ENCODE measurements at places on chromosomes 13 and 19. TPM values are rescaled to one million over a fixed set of nuclear protein-coding genes. Genes with fewer than 3 reads are reported as not detected.

DNA sequence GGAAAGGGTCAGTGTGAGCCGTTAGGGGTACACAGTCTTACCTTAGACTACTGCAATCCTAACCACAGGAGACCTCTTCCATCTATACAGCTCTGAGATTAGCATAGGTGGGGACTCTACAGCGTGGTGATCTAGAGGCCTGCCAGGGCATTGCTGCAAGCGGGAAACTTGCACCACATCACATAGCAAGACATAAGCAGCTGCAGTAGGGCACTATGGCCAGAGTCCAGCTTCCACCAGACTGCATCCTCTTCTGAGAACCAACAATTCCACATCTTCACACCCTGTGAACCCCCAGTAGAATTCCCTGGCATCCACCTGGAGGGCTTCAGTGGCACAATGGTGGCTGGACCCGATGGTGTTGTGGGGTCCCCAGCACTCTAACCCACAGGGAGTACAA, 1564.3 kb upstream of the PRR20A start:
- no peak for DNase-seq

DNA sequence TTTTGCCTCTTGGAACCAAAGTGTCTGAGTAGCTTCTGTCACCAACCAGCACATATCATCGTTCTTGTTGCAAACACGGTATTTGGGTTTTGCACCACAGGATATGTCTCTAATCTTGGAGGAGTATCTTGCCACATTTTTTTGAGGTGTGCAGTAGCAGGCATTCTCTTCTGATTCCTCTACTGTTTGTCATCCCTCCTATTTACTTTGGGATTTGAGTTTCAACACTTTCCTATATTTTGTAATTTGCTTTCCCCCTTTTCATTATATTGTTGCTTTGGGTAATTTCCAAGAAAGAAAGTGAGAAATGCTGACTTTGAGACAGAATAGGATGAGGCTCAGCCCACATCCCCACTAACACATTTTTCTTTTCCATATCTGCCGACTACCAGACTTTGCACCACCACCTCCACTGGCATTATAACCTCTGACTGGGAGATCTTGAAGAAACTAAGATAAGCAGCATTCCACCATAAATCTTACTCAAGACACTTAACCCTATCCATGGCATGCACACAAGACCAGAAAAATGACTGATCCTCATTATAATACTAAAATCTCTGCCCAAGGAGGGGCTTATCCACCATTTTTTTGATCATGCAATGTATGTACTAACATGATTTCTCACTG, 12.0 kb upstream of the DZIP1 start:
- no peak for DNase-seq

GRCh38 chr13:112761701-112762689, 72.2 kb downstream of the ATP11A start:
- DNase-seq, result no peak

DNA sequence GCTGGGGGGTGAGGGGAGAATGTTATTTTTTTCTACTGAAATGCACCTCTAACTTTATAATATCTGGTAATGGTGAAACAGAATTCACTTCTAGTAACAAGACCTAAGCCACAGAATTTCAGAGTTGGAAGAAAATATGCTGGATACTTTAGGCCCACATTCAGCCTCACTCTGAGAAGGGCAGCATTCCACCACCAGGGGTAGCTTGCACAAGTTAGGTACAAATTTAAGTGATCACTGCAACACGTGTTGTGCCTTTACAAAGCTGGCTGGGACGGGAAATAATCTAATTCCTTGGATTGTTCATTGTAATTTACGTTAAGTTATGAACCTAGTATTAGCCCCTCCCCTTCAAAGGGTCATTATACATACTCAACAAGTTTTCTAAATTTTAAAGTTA, 192.3 kb downstream of the RGCC start:
- DNase-seq, result no peak

GRCh38 chr13:60273971-60274527, 110.3 kb upstream of the DIAPH3 start:
- DNase-seq, result no peak

DNA sequence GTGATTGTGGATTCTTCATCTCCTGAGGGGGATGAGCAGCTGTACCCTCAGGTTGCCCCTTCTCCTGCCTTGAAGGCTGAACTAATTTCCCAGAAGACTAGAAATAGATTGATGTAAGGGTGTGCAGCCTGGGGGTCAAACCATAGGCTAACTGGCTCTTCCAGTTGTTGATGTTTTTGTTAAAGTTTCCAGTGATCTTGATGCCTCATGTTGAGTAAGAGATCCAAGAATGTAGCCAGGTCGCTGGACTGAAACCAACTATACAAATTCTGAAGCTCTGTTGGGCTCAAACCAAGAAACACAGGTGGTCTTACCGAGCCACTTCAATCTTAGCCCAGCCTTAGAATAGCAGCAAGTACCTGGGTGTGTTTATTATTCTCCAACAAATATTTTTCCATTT, 391.8 kb downstream of the KLF5 start:
- DNase-seq, result no peak

DNA sequence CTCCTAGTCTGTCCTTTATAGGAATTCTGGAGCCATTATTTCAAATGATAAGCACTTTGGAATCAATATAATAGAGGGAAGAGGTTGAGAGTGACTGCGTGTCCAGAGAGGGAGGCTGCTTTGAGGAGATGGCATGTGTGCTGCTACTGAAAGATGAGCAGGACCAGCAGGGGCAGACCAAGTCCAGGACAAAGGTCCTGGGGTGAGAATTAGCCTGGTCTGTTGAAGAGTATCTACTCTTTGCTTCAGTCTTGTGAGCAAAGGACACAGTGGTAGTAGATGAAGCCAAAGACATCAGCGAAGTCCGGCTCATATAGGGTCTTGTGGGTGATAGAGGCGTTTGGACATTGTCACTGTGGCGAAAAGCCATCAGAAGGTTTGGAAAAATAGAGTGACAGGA, 21.1 kb downstream of the SGCG start:
- no peak for DNase-seq

GRCh38 chr13:62510906-62511655, 1095.4 kb upstream of the PCDH20 start:
- peak; percentile 21 for DNase-seq

DNA sequence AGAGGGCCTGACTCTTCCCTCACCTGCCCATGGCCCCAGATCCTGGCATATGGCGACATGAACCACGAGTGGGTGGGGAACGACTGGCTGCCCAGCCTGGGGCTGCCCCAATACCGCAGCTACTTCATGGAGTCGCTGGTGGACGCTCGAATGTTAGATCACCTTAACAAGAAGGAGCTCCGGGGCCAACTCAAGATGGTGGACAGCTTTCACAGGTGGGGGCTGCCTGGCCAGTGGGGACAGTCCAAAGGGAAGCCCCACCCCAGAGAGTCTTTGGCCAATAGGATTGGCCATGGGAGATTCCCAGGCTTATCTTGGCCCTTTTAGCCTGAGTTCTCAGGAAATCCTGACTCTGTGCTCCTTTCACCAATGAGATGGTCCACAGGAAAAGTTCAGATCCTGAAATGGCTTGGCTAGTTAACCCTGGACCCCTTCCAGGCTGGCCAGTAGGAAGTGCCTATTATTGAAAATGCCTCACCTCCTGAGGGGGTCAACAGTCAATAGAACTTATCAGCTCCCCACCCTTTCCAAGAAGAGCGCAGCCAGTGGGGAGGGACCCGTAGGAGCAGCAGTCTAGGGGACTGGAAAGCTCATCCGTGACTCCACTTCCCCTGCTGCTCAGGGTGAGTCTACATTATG, 7.0 kb downstream of the HRC start:
- DNase-seq, result no peak

GRCh38 chr13:32039528-32039927, 8.0 kb downstream of the FRY start:
- no peak for DNase-seq

GRCh38 chr13:97459215-97459777, 25.3 kb downstream of the RAP2A start:
- DNase-seq, result no peak

- DNase-seq, result no peak
These were observed 36.6 kb downstream of the MUC16 start for GRCh38 chr19:8973501-8974091.

DNA sequence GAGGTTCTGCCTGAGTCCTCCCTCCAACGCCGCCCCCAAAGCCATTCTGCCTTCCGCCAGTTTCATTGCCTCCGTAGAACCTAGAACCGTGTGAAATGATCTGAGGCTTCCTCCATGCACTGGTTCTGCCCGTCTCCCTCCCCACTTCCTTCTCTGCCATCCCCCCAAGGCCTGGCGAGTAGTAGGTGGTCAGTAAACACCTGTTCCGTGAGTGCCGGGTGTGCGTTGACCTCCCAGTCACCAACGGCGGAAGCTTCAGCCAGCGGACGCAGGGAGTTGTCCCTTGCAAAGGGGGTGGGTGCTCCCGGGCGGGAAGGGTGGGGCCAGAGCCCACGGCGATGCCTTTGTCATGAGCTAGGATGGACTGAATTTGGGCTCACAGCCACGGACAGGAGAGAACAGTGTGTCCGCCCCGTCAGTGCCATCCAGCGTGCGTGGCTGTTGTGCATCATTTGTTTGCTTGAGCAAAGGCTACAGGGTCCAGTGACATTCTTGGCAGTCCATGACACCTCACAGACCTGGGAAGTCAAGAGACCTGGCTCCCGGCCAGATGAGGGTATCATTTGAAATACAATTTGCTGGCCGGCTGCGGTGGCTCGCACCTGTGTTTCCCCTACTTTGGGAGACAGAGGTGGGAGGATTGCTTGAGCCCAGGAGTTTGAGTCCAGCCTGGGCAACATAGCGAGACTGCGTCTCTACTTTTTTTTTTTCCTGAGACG, 43.1 kb downstream of the NFIC start:
- no peak for DNase-seq

DNA sequence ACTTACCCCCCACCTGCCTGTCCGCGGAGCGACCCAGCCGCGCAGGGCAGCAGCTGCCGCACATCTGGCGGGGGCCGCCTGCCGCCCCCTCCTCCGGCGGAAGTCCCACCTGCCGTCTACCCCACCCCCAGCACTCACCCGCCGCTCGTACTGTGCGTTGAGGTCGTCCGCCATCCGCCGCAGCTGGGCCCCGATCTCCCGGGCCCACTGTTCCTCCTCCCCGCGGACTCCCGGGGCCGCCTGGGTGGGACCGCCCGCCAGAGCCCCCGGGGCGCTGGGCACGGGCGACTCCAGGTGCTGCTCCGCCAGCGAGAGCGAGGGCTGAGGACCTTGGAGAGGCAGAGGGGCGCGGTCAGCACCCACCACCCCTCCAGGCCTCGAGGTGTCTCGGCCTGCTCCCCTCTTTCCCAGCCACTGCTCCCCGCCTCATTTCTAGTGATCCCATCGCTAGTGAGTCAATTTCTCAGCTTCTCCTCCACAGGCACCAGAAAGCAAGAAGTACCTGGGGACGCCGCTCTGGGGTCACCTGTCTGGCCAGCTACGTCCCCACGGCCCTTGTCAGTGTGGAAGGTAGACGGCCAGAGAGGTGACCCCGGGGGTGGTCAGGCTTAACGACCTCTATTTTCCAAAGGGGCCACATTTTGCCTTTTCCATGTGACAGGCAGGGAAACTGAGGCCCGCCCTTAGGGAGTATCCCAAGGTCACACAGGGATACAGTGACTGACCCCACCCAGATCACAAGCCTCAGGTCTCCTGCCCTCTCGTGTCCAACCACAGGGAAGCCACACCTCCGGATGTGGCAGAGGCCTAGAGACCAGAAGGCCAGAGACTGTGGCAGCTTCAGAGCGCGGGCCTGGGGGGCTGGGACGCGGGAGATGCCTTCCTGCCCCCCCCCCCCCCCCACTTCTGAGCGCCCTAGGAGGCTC, 4.3 kb downstream of the BBC3 start:
- DNase-seq, result no peak

DNA sequence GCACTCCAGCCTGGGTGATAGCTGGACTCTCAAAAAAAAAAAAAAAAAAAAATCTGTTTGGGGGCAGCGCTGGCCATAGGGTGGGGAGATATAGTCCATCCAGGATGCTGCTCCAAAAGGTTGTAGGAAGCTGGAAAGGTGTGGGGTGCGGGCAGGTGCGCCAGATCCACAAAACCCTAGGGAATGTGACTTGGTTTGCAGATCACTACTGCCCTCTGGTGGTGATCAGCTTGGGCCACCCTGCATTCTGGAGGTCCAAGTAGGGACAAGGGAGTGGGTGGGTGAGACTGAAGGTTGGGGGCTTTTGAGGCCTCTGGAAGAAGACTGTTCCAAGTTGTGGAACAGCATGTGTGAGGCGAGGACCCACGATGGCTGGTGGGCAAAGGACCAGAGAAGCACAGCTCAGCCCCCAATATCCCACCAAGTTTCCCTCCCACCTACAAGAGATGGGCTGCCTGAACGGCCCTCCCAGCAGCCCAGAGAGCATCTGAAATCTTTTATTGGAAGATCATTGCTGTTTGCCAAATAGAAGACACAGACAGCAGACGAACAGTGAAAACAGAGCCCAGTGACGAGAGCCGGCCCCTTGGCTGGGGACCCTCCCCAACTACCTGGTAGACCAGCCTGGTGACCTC, 10.4 kb upstream of the TYK2 start:
- DNase-seq, result no peak

DNA sequence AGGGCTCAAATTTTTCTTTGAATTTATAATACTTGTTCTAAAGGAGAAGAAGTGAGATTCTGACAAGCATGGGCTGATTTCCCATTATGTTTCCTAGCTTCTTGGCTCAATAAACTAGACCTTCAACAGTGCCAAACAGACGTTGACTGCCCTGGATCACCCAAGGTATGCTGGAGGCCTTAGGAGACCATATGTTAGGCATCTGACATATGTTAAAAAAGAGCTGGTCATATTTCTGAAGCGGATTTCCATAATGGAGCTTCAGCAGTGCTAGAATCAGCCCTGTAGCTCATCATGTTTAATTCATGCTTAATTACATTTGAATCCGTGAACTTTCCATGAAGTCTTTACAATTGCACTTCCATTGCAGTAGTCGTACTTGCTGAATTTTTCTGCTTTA, 653.3 kb downstream of the DIAPH3 start:
- no peak for DNase-seq

- DNase-seq, result no peak
These were observed 84.7 kb downstream of the DLEU7 start for GRCh38 chr13:50758796-50759195.

- no peak for DNase-seq
These were observed 26.6 kb upstream of the ZMYM5 start for GRCh38 chr13:19890030-19890429.

DNA sequence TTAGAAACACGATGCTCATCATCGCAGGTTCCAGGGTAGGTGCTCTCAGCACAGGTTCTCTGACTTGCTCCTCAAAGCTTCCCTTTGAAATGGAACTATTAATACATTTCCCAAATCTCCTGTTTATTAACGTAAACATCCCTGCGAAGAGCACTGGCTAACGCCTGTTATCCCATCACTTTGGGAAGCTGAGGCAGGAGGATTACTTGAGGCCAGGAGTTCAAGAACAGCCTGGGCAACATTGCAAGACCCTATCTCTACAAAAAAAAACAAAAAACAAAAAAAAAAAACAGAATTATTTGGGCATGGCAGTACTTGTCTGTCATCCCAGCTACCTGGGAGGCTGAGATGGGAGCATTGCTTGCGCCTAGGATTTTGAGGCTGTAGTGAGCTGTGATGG, 18.7 kb downstream of the CEACAM16 start:
- no peak for DNase-seq

- DNase-seq, result no peak
These were observed 12.4 kb downstream of the NOSIP start for GRCh38 chr19:49567861-49568441.

ZNF440 gene
- 7.9 TPM for total RNA-seq

ACP7 gene
- 0.50 TPM for total RNA-seq

JOSD2 gene
- 3.6 TPM for total RNA-seq

VSTM2B gene
- 1.2 TPM for total RNA-seq

SIAH3 gene
- 0.15 TPM for total RNA-seq

SELENOV gene
- 8.4 TPM for total RNA-seq

GPC6 gene
- 14.2 TPM for total RNA-seq

U2AF2 gene
- 252 TPM for total RNA-seq

Measured in H1 (cell line).